ENCODE measurements at places on chromosomes 5 and 9.
A peak's percentile ranks its signal among the peaks of the same experiment; 100 is the strongest.

GRCh38 chr9:129816501-129817435, 7.2 kb downstream of the TOR1A start:
- DNase-seq = peak; percentile 77

DNA sequence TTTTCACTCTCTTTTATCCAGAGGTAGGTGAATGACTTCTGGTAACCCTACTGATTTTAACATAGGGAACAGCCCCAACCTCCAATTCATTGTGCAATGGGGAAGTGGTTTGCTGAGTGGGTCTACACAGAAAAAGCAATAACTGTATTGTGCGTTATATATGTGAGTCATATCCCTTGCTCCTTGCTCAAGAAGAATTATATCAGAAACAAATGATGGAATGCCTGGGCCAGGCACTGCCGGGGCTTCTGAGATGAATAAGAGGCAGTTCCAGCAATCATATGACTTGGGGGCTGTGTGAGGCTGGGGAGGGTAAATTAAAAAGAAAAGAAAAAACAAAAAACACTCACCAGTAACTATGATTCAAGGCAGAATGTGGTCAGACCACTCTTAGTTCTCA, 79.2 kb upstream of the ABCA1 start:
- peak; percentile 92 for DNase-seq

DNA sequence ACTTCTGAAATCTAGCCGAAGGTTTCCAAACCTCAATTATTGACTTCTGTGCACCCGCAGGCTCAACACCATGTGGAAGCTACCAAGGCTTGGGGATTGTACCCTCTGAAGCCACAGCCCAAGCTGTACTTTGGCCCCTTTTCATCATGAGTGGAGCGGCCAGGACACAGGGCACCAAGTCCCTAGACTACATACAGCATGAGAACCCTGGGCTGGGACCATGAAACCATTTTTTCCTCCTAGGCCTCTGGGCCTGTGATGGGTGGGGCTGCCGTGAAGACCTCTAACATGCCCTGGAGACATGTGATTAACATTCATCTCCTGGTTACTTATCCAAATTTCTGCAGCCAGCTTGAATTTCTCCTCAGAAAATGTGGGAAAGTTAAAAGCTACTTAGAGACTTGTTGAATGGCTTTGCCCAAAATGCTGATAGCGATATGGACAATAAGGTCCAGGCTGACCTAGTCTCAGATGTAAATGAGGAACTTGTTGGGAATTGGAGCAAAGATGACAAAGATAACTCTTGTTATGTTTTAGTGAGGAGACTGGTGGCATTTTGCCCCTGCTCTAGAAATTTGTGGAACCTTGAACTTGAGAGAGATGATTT, 34.1 kb upstream of the CPLANE1 start:
- DNase-seq = no peak

- no peak for DNase-seq
Observed at GRCh38 chr5:71483355-71483754, 27.9 kb downstream of the BDP1 start.

DNA sequence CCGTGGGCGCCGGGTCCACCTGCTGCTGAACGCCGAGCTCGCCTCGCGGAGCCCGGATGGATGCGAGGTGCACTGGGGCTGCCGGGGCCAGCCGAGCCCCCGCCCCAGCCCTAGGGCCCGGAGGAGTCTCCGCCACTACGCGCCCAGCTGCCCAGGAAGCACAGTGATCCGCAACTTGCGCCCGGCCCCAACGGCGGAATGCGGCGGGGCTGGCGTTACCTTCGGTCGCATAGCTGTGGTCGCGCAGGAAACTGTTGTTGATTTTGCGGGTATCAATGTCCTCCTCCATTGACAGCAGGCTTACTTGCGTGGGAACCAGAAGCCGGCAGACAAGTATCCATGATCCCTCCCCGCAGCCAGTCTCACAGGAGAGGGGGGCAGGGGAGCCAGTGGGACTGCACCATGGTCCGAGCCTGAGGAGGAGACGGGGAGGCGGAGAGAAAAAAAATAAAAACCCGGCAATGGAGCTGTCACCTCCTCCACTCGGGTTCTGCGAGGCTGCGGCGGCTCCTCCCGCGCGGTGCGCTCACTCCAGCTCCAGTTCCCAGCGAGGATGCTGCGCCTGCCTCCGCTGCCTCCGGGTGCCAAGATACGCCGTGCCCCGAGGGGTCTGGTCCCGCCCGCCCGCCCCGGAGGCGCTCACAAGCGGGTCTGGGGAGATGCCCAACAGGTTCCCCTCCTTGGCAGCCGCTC, 628 bp downstream of the PPP2R2B start:
- DNase-seq = peak; percentile 11

DNA sequence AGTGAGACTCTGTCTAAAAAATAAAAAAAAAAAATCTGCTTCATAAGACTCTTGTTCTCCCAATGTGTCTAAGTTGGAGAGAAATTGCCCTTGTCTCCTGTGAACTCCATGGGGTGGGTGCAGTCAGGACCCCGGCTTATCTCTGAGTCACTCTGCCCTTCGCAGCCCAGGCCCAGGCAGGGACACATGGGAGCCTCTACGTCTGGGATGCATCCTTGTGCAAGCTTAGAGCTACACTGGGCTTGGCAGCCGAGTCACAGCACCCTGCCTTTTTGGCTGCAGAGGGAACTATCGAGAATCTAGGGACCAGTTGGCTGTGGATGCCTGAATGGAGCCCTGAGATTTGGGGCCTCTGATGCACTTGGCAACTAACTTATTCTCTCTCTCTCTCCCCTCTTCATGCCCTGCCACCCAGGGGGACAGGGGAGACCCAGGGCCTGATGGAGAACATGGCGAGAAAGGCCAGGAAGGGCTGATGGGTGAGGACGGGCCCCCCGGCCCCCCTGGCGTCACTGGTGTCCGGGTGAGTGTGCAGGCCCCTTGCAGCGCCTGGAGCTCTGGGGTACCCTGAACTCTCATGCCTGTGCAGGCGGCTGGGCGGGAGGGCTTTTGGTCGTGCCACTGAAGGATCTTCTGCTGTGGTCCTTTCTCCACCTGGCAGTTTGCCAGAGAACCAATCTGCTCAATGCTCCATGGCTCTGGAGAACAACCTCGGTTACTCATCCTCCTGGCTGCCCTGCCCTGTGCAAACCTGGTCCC, 47.5 kb upstream of the ORM1 start:
- DNase-seq = no peak

- no peak for DNase-seq
Observed at GRCh38 chr5:153671653-153672346, 181.3 kb downstream of the GRIA1 start.

All from suppressor macrophage treated with lipopolysaccharide for 1 hour (primary cell).